Activated T-helper 2 cell treated with anti-CD3 and anti-CD28 coated beads, Interferon-gamma antibody, Interleukin-2, Interleukin-4, amounts not matched to agents 10 μg/mL and 5 μg/mL and 100 μg/mL, durations not matched to agents 14 hours and 24 hours and 36 hours (primary cell): ENCODE measurements at places on chromosomes 16 and 17. TPM values are rescaled to one million over a fixed set of nuclear protein-coding genes. Genes with fewer than 3 reads are reported as not detected.

The NUDT21 gene
- 307 and 313 TPM in 2 replicates for total RNA-seq

The C17orf113 gene
- total RNA-seq = 0.05 and 0.21 TPM in 2 replicates

The DPEP3 gene
- total RNA-seq = not detected in 2 replicates

The KRT32 gene
- not detected in 2 replicates for total RNA-seq

GRCh38 chr17:78853926-78854394 lies 13.3 kb upstream of the USP36 start:
- H3K27ac ChIP-seq = no peak overlapping the region
- H3K4me1 ChIP-seq = no peaks in the 10 kb centered on the region
- no peak overlapping the region for H3K4me3 ChIP-seq
- DNase-seq = no peak
- H3K36me3 ChIP-seq = no peaks in the 10 kb centered on the region

- H3K27me3 ChIP-seq = no peaks in the 10 kb centered on the region
- H3K36me3 ChIP-seq = peaks cover 14% of the 10 kb centered on the region
- no peaks in the 10 kb centered on the region for H3K4me1 ChIP-seq
- DNase-seq = no peak
- H3K27ac ChIP-seq = no peak overlapping the region
Measured at GRCh38 chr16:85068746-85069145, 41.2 kb downstream of the KIAA0513 start.

- no peak for DNase-seq
- H3K36me3 ChIP-seq = no peaks in the 10 kb centered on the region
- no peak overlapping the region for H3K27ac ChIP-seq
- H3K4me1 ChIP-seq = no peaks in the 10 kb centered on the region
Measured at GRCh38 chr17:37672548-37673078, 29.4 kb upstream of the DDX52 start.

DNA sequence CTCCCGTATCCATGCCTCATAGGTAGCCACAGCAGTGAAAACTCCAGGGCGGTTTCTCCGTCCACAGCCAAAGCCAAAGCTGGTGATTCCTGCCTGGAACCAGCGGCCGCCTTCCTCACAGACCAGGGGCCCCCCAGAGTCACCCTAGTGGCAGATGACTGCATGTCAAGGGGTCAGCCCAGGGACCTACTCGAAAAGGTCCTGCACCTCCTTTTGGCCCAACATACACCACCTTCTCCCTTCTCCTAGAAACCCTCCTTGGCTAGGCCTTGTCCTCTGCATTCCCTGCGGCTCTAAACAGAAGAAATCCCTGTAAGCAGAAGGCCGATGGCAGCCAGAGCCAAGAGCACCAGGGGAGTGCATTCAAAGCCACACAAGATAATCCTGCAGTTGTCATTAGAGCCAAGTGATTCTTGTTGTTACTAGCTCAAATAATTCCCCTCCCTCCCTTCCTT lies 6.1 kb downstream of the PRSS36 start:
- no peaks in the 10 kb centered on the region for H3K36me3 ChIP-seq
- peaks cover 7% of the 10 kb centered on the region for H3K4me1 ChIP-seq
- H3K4me3 ChIP-seq = peak overlapping the region; percentile 69
- no peak for DNase-seq
- peaks cover 12% of the 10 kb centered on the region for H3K27me3 ChIP-seq

- H3K27me3 ChIP-seq = no peaks in the 10 kb centered on the region
- no peak for DNase-seq
- no peak overlapping the region for H3K4me3 ChIP-seq
- peaks cover 36% of the 10 kb centered on the region for H3K36me3 ChIP-seq
Measured at GRCh38 chr16:24087891-24088410, 168.2 kb upstream of the CACNG3 start.

- H3K4me1 ChIP-seq = no peaks in the 10 kb centered on the region
- H3K27ac ChIP-seq = no peak overlapping the region
- H3K36me3 ChIP-seq = no peaks in the 10 kb centered on the region
- no peak overlapping the region for H3K4me3 ChIP-seq
- DNase-seq = no peak
Measured at GRCh38 chr16:85711982-85712587, 23.3 kb upstream of the GINS2 start.
